Jurkat, Clone E6-1 (cell line): ENCODE measurements at places on chromosomes 3 and 15.

- no peak for DNase-seq
These were observed 1.7 kb upstream of the GPR87 start for GRCh38 chr3:151318313-151318712.

DNA sequence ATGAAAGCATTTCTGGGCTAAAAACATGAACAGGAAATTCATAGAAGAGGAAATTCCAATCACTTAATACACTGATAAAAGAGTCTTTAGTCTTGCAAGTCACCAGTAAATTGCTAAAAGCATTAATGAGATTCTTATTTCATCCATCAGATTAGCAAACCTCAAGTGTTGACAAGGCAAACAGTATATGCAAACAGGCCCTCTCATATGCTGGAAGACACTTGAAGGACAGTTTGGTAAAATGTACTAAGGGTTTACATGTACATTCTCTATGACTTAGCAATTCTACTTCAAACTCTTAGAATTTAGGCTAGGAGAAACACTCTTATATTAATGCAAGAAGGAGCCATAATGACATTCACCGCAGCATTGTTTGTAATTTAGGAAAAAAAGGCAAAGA is 586.1 kb upstream of the GBE1 start:
- no peak for DNase-seq

GRCh38 chr3:178043084-178043483 is 493.2 kb upstream of the KCNMB2 start:
- DNase-seq: no peak

- no peak for DNase-seq
These were observed 26.1 kb downstream of the LOXL1 start for GRCh38 chr15:73952171-73952912.

DNA sequence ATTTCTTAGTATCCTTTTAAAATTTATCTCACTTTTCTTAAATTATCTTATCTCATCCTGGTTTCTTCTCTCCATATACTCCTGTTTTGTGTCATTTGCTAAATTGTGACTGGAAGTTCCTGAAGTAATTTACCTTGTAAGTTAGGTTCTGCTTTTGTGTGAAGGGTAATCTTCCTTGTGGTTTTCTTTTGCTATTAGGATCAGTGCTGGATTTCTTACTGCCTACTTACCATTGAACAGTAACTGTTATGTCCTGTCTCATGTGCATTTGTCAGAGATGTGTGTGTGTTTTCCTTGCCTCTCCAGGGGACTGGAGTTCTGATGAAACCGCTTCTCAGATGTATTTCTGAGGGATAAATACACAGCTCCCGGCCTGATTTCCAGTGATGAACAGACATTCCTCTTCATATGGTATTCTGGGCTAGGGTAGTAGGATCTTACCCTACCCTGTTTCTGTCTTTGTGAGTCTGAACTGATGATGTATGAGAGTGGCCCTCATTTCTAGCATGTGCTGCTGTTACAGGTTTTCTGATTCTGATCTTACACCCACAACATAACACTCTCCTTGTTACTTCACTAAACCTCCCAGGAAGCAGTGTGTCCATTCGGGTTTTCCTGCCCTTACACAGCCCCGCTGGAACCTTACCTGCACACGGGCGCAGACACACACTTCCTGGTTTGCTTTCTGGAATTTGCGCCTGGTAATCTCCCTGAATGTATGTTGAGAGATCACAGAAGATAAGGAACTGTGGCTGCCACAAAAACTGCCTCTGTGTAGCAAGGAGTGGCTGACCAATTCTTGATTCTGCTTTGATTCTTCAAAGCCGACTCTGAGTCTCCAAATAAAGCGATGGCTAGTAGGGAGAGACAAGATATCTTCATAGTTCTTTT is 14.7 kb downstream of the PAK2 start:
- DNase-seq: no peak

DNA sequence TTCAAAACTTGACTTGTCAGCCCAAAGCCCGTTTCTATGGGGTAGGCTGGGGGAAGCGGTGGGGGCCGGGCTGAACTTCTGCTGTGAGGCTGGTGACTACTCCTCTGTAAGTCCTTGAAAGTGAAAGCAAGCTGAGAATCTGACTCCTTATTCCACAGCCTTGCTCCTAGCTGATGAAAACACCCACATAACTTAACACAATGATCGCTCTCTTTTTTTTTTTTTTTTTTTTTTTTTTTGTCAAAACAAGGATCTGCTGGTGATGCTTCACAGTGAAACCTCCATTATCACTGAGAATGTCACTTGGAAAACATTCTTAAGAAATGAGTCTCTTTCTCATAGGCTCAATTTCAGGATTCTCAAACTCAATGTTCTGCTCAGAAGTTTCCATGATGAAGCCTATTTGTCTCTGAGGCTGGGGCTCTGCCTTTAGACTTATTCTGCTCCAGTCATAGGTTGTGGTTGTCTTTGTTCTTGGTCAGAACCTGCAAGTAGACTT is 31.4 kb upstream of the TKT start:
- no peak for DNase-seq

GRCh38 chr3:129346695-129347457 is 68.2 kb downstream of the HMCES start:
- no peak for DNase-seq

DNA sequence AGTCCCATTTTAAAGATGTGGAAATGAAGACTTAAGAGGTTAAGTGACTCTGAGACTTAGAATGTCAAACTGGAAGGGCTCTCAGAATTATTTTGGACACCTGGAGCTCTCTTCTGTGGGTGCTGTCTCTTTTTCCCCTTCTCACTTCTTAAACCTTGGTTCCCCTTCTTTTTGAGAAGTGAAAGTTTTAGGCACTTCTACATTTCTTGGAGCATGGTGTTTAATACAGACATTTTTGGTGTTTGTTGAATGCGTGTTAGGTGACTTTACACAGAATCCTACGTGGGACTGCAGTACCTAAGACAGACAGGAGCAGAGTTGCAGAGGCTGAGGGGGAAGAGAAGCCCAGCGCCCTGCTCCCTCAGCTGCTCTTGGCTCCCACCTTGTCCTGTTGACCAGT is 133.3 kb downstream of the MDFIC2 start:
- DNase-seq: no peak

GRCh38 chr3:70943886-70944285 is 631.4 kb upstream of the MDFIC2 start:
- DNase-seq: no peak

DNA sequence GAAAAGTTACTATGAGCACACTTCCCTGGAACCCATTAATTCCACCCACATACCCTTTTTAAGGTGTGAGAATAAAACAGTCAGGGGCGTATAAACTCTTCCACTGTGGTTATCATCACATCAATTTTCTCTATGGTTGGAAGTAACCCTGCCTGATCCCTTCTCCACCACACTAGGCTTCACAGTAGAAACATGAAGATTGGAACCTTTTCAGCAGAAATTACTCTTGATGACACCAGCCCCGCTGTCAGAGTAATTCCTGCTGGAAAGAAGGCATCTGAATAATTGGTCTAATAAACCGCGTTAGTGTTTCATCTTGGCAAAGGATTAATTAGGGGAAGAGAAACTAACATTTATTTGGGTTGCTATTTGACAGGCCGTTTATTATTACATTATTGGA is 278.4 kb downstream of the MFSD1 start:
- DNase-seq: no peak

DNA sequence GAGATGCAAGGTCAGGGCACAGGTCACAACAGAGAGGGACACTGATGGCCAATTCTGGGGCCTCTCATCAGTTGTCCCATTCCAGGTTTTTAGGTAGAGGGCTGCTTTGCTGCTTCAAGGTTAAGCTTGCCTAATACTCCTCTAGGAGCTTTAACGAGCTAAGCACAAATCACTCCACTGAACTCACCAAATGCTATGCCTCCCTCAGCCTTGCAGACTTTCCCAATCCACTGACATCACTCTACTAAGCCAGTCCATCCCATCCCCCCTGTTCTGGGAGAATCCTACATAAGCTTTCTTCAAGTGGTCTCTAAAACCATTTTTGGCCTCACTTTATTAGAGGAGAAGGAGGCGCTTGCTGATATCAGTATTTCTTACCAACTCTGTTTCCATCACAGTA is 24.8 kb upstream of the PDCD6IP start:
- DNase-seq: no peak

- no peak for DNase-seq
These were observed 25.6 kb downstream of the FEM1B start for GRCh38 chr15:68303134-68303533.
